ENCODE measurements at places on chromosomes 3 and 15. TPM values are rescaled to one million over a fixed set of nuclear protein-coding genes. Genes with fewer than 3 reads are reported as not detected.
A peak's percentile ranks its signal among the peaks of the same experiment; 100 is the strongest.

GRCh38 chr3:160950542-160950941 is 154.6 kb downstream of the B3GALNT1 start:
- H3K27me3 ChIP-seq, result peaks cover 13% of the 10 kb centered on the region
- H3K36me3 ChIP-seq, result no peaks in the 10 kb centered on the region
- no peak overlapping the region for H3K4me3 ChIP-seq
- no peak overlapping the region for H3K27ac ChIP-seq
- H3K4me1 ChIP-seq, result peaks cover 3% of the 10 kb centered on the region

- no peaks in the 10 kb centered on the region for H3K4me1 ChIP-seq
- no peak for DNase-seq
- H3K4me3 ChIP-seq, result no peak overlapping the region
- H3K36me3 ChIP-seq, result no peaks in the 10 kb centered on the region
- H3K27me3 ChIP-seq, result no peaks in the 10 kb centered on the region
Observed at GRCh38 chr3:144051211-144051610, 79.6 kb downstream of the DIPK2A start.

DNA sequence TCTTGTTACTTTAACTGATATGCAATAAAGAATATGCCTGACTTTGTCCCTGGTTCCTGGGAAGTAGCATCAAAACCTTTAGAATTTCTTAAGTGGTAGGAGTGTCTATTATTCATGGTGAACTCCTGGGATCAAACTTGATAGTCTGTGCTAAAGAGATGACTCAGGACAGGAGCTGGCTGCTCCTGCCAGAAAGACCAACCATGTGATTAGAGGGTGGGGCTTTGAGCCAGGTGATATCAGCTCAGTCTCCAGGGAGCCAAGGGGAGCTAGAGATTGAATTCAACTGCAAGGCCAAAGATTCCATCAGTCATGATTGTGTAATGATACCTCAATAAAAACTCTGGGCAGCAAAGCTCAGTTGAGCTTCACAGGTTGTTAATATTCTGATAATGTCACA is 20.6 kb upstream of the TMC3 start:
- no peak for DNase-seq
- no peaks in the 10 kb centered on the region for H3K4me1 ChIP-seq
- no peak overlapping the region for H3K4me3 ChIP-seq
- H3K36me3 ChIP-seq, result no peaks in the 10 kb centered on the region
- H3K27ac ChIP-seq, result no peak overlapping the region

- no peaks in the 10 kb centered on the region for H3K27me3 ChIP-seq
- H3K4me3 ChIP-seq, result no peak overlapping the region
- H3K36me3 ChIP-seq, result no peaks in the 10 kb centered on the region
- DNase-seq, result no peak
Observed at GRCh38 chr3:15823092-15823491, 25.3 kb upstream of the ANKRD28 start.

GRCh38 chr3:121330118-121330517 is 215.7 kb downstream of the POLQ start:
- no peaks in the 10 kb centered on the region for H3K36me3 ChIP-seq
- H3K27ac ChIP-seq, result no peak overlapping the region
- no peak for DNase-seq
- no peaks in the 10 kb centered on the region for H3K4me1 ChIP-seq
- H3K4me3 ChIP-seq, result no peak overlapping the region

DNA sequence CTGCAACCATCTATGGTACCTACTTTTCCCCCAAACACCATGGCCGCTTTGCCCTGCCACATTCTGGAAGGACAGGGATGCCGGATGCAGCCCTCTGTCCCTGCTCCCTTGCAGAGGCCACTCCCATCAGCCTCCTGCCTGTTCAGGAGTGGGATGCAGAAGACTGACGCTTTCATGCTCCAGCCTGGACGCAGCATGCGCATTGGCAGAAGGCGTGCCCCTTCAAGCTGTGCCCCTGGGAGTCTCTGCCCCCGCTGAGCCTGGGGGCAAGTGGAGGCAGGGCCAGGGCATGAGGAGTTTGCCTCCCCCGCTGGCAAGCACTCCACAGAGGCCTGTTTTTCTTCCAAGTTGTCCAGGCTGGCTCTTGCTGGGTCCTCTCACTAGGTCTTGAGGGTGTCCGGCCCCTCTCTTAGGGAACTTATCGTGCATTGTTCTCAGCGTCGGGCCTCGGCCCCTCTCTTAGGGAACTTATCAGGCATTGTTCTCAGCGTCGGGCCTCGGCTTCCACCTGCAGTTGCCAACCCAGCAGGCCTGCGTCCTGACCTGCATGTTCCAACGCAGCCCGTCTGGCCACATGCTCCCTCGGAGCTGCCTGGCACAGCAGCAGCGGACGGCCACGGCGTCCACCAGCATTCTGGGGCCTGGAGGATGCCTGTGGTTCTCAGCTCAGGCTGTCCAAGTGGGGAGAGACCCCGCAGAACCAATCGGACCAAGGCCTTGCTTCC is 14.6 kb upstream of the SNRPA1 start:
- peaks cover 2% of the 10 kb centered on the region for H3K4me1 ChIP-seq
- no peak overlapping the region for H3K27ac ChIP-seq
- no peak for DNase-seq
- no peak overlapping the region for H3K4me3 ChIP-seq
- H3K36me3 ChIP-seq, result no peaks in the 10 kb centered on the region

- no peaks in the 10 kb centered on the region for H3K4me1 ChIP-seq
- peaks cover 8% of the 10 kb centered on the region for H3K27me3 ChIP-seq
Observed at GRCh38 chr15:78213956-78214355, 20.4 kb downstream of the ACSBG1 start.

Gene INTS14
- 46.4 TPM for total RNA-seq

DNA sequence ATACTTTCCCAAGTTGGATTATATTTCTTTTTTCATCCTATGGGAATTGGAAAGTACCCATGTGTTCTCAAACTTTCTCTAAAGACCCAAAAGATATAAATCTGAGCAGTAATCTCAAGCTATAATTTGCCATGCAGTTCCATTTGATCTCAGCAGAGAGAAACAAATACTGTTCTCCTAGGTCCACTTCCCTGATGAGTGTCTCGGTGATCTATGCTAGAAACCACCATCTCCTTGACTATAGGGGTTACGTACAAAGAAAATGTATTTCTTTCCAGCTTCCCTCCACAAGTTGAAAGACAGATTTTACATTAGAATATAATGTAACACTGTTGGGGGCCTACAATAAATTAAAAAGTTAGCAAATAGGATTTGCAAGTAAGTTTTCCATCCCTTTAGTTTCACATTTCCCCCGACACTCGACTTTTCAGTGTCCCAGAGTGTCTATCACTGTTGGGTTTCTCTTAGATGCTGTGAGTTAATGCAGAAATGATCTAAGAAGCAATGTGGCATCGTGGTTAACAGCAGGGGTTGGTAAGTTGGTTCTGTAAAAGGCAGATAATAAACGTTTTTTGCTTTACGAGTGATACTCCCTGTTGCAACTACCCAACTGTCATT is 465.1 kb upstream of the CFAP20DC start:
- H3K27ac ChIP-seq, result no peak overlapping the region
- peaks cover 3% of the 10 kb centered on the region for H3K27me3 ChIP-seq
- no peaks in the 10 kb centered on the region for H3K36me3 ChIP-seq
- H3K4me1 ChIP-seq, result no peaks in the 10 kb centered on the region
- no peak for DNase-seq
- no peak overlapping the region for H3K4me3 ChIP-seq

DNA sequence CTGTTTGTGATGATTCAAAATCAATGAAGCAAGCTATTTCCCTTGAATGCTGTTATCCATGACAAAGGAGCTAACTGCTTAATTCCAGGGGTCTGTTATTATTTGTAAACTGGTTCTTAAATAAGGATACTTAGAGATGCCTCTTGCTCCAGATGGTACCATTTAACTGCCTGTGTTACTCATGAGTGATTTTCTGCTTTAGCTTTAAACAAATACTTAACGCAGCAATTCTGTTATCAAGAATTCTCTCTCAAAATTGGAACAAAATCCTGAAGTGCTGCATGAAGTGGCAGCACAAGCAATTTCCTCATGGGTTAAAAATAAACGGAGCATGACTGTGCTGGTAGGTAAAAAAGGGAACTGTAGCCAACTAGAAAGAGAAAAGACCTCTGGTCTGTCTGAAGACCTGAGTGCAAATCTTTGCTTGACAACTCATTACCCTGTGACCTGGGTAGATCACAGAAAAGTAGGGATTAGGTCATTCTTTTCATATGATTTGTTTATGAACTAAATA is 62.5 kb upstream of the GBE1 start:
- H3K36me3 ChIP-seq, result no peaks in the 10 kb centered on the region
- H3K27ac ChIP-seq, result no peak overlapping the region
- H3K4me1 ChIP-seq, result no peaks in the 10 kb centered on the region
- no peak for DNase-seq
- H3K4me3 ChIP-seq, result no peak overlapping the region

Gene CYB561D2
- total RNA-seq, result 23.9 TPM

GRCh38 chr3:127406309-127407025 is 118.6 kb upstream of the PRR20G start:
- peaks cover 3% of the 10 kb centered on the region for H3K27me3 ChIP-seq
- H3K27ac ChIP-seq, result no peak overlapping the region
- H3K36me3 ChIP-seq, result no peaks in the 10 kb centered on the region
- no peak for DNase-seq
- no peaks in the 10 kb centered on the region for H3K4me1 ChIP-seq
- no peak overlapping the region for H3K4me3 ChIP-seq

- no peak for DNase-seq
- H3K36me3 ChIP-seq, result no peaks in the 10 kb centered on the region
- no peak overlapping the region for H3K4me3 ChIP-seq
- H3K27ac ChIP-seq, result no peak overlapping the region
Observed at GRCh38 chr3:102006812-102007485, 157.6 kb downstream of the NFKBIZ start.

DNA sequence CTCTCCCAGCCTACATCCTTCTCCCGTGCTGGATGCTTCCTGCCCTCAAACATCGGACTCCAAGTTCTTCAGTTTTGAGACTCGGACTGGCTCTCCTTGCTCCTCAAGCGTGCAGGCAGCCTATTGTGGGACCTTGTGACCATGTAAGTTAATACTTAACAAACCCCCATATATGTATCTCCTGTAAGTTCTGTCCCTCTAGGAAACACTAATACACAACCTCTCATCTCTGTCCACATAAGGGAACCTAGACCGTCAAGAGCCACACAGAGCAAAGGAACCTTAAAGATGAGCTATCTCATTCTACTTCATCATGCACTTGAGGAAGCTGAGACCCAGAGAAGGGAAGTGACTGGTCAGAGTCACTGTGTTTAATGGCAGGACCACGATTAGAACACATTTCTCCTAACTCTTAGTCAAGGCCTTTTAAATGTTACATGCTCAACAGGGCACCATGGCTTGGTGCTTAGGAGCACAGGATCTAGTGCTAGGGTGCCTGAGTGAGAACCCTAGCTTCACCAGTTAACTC is 50.3 kb downstream of the NPTN start:
- H3K4me3 ChIP-seq, result no peak overlapping the region
- H3K27me3 ChIP-seq, result no peaks in the 10 kb centered on the region
- DNase-seq, result no peak
- no peak overlapping the region for H3K27ac ChIP-seq
- H3K4me1 ChIP-seq, result peaks cover 42% of the 10 kb centered on the region

GRCh38 chr15:59344311-59344710 is 28.4 kb downstream of the MYO1E start:
- peaks cover 18% of the 10 kb centered on the region for H3K27me3 ChIP-seq
- no peak overlapping the region for H3K27ac ChIP-seq
- no peak overlapping the region for H3K4me3 ChIP-seq
- peaks cover 19% of the 10 kb centered on the region for H3K36me3 ChIP-seq

GRCh38 chr15:74320352-74321247 is 46.8 kb downstream of the CYP11A1 start:
- peaks cover 8% of the 10 kb centered on the region for H3K27me3 ChIP-seq
- DNase-seq, result peak; percentile 73
- H3K4me3 ChIP-seq, result no peak overlapping the region
- H3K4me1 ChIP-seq, result peaks cover 9% of the 10 kb centered on the region
- no peaks in the 10 kb centered on the region for H3K36me3 ChIP-seq

- no peak overlapping the region for H3K4me3 ChIP-seq
- DNase-seq, result peak; percentile 81
- peaks cover 6% of the 10 kb centered on the region for H3K27me3 ChIP-seq
- peaks cover 2% of the 10 kb centered on the region for H3K4me1 ChIP-seq
- no peak overlapping the region for H3K27ac ChIP-seq
Observed at GRCh38 chr3:69161587-69162307, 39.4 kb upstream of the LMOD3 start.

Gene GPR149
- total RNA-seq, result not detected

Gene PRSS50
- not detected for total RNA-seq

Gene DPPA2
- total RNA-seq, result not detected

GRCh38 chr3:66639809-66640356 is 139.1 kb upstream of the LRIG1 start:
- H3K27me3 ChIP-seq, result peaks cover 2% of the 10 kb centered on the region
- no peak overlapping the region for H3K27ac ChIP-seq
- no peaks in the 10 kb centered on the region for H3K36me3 ChIP-seq
- H3K4me3 ChIP-seq, result no peak overlapping the region
- peaks cover 2% of the 10 kb centered on the region for H3K4me1 ChIP-seq

DNA sequence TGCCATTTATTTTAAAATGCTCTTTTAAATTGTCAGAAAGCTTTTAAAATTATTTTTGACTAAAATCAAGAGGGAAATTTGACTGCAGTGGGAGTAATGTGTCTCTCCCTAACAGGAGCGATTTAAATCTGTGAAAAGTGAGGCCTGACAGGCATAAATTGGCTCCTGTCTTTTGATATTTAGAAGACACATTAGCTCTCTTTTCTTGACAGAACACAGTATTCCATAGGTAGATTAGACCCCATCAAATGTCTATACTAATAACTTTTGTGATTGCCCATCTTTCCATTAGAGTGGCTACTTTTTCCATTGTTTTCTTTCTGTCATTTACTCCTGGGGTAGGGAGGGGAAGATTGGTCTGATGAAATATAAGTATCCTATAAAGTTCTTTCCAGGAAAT is 866.3 kb downstream of the ROBO1 start:
- no peaks in the 10 kb centered on the region for H3K4me1 ChIP-seq
- no peak overlapping the region for H3K4me3 ChIP-seq
- no peaks in the 10 kb centered on the region for H3K27me3 ChIP-seq
- no peaks in the 10 kb centered on the region for H3K36me3 ChIP-seq

- no peak for DNase-seq
- H3K36me3 ChIP-seq, result no peaks in the 10 kb centered on the region
- H3K27me3 ChIP-seq, result peaks cover 26% of the 10 kb centered on the region
- H3K4me3 ChIP-seq, result no peak overlapping the region
- H3K4me1 ChIP-seq, result peaks cover 7% of the 10 kb centered on the region
- H3K27ac ChIP-seq, result no peak overlapping the region
Observed at GRCh38 chr15:70220490-70221096, 122.9 kb upstream of the TLE3 start.

Gene DUOXA2
- not detected for total RNA-seq

- no peaks in the 10 kb centered on the region for H3K4me1 ChIP-seq
- no peaks in the 10 kb centered on the region for H3K27me3 ChIP-seq
- H3K27ac ChIP-seq, result no peak overlapping the region
- DNase-seq, result no peak
Observed at GRCh38 chr3:164004205-164004604, 1074.1 kb downstream of the SI start.

- no peaks in the 10 kb centered on the region for H3K4me1 ChIP-seq
- H3K36me3 ChIP-seq, result no peaks in the 10 kb centered on the region
- no peaks in the 10 kb centered on the region for H3K27me3 ChIP-seq
- H3K4me3 ChIP-seq, result no peak overlapping the region
Observed at GRCh38 chr3:99418209-99418635, 220.2 kb upstream of the COL8A1 start.
